IMR-90 (cell line): ENCODE measurements at places on chromosomes 16 and 17.

GRCh38 chr16:83513008-83513755 is 294.6 kb upstream of the HSBP1 start:
- DNase-seq: peak; percentile 89

DNA sequence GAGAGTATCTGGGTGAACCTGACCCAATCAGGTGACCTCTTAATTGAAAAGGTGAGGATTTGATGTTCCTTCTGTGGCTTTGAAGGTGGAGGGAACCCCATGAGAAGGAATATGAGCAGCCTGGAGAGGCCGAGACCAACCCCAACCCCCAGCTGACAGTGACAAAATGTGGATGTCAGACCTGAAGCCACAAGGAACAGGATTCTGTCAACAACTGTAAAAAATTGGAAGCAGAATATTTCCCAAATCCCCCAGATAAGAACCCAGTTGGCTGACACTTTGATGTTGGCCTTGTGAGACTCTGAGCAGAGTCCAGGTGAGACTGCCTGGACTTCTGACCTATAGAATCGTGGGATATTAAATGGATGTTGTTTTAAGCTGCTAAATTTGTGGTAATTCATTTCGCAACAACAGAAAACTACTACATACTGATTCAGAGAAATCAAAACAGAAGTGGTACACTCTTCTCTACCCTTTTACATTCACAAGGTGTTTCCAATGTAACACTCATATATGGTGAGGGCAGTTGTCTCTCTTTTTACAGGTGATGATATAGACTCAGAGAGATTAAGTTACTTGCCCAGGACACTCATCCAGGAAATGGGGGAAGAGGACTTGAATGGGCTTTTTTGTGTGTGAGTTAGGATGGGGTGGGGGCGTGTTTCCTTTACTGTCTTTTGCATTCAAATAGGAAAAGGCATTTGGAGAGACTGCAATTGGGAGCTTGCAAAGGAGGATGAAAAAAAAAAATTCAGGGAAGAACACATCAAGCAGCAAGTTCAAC is 29.8 kb upstream of the SALL1 start:
- DNase-seq: no peak

DNA sequence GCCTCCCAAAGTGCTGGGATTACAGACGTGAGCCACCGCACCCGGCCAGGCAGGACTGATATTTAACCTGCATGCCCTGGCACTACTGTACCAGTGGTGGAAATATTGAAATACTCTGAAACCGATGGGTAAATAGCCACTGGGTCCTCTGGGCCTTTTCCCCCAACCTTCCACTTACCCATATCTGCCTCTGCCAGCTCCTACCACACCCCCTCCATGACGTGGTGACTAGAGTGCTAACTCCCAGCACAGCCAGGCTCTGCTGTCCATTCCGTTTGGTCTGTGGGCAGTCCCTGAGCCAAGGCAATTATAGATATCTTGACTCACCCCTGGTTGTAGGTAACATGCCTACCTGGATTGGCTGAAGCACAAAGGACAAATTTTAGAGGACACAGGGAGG is 187.8 kb downstream of the PRKCB start:
- no peak for DNase-seq

DNA sequence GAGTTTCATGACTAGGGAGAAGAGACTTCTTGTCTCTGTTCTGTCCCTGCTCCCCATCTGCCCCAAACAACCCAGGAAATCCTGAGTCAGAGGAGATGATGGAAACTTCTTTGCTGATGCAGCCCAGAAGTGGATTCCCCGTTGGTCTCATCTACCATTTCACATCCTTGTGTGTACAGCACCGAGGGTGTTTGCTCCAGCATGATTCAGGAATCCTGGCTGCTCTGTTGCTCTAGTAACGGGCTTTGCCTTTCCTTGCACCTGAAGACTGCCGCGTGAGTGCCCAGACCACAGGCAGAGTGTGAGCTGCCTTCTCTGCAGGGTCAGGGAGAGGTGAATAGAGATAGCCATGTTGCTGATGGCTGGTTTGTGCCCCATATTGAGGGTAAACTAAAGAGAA is 408.4 kb downstream of the CPPED1 start:
- DNase-seq: peak; percentile 59
